PC-3 (cell line): ENCODE measurements at places on chromosomes 7 and 10. TPM values are rescaled to one million over a fixed set of nuclear protein-coding genes. Genes with fewer than 3 reads are reported as not detected.

DNA sequence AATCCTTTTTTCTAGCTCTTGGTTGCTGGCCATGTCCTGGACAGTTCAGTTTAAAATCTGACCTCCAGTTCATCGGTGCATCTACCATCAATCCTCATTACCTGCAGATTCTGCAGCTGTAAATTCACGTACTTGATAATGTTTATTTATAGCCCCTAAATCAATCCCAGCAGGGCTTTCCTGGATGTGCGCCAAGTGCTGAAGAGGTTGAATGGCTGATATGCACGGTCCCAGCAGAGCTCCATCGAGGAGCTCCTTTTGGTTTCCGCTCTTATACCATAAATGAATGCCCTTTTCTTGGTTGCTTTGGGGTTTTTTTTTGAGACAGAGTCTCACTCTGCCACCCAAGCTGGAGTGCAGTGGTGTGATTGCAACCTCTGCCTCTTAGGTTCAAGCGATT lies 91.2 kb upstream of the CCZ1B start:
- H3K27me3 ChIP-seq: no peaks in the 10 kb centered on the region
- no peaks in the 10 kb centered on the region for H3K36me3 ChIP-seq
- no peak overlapping the region for H3K27ac ChIP-seq
- H3K4me3 ChIP-seq: no peak overlapping the region

C10orf90 gene
- 0.18 and 2.0 TPM in 2 replicates for total RNA-seq

GRCh38 chr10:74153123-74153522 lies 2.1 kb downstream of the ADK start:
- H3K27ac ChIP-seq: no peak overlapping the region
- peak overlapping the region; percentile 69 for H3K4me3 ChIP-seq
- peaks cover 27% of the 10 kb centered on the region for H3K4me1 ChIP-seq
- DNase-seq: peak; percentile 71
- H3K36me3 ChIP-seq: no peaks in the 10 kb centered on the region

- no peaks in the 10 kb centered on the region for H3K27me3 ChIP-seq
- no peaks in the 10 kb centered on the region for H3K36me3 ChIP-seq
- H3K4me3 ChIP-seq: peak overlapping the region; percentile 39
Observed at GRCh38 chr7:20296901-20297300, 33.8 kb upstream of the ITGB8 start.

GRCh38 chr7:28132959-28133870 lies 47.4 kb downstream of the JAZF1 start:
- no peak for DNase-seq
- no peaks in the 10 kb centered on the region for H3K36me3 ChIP-seq
- H3K4me3 ChIP-seq: no peak overlapping the region
- H3K27me3 ChIP-seq: no peaks in the 10 kb centered on the region
- no peak overlapping the region for H3K27ac ChIP-seq

DNA sequence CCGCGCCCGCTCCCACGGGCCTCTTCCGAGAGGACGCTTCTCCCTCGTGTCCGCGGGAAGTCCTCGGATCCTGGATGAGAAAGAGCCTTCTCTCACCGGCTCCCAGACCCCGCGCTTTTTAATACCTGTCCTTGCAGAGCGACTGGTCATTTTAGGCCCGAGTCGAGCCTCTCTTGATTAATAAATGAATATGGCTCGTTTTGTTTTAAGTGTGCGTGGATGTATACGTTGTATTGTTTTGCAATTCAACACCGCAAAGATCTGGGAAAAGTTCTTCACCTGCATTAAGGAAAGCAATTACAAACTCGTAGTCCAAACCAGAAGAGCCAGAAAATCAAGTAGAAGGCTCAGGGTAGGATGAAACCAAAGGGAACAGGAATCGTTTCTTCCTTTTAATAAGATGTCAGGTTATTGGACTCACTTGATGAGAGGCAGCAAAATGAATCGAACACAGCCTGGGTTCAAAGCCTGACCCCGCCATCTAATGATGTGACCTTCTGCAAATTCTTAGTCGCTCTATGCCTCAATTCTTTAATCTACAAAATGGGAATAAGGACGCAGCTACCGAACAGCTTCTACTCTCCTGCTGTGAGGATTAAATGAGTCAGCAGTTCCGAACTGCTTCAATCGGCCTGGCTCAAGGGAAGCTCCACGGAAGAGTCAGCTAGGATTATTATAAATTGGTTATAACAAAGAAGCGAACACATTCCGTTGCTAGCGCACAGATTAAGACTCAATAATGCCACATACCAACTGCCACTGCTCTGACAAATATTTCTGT lies 277.8 kb upstream of the NEBL start:
- H3K27me3 ChIP-seq: no peaks in the 10 kb centered on the region

DNA sequence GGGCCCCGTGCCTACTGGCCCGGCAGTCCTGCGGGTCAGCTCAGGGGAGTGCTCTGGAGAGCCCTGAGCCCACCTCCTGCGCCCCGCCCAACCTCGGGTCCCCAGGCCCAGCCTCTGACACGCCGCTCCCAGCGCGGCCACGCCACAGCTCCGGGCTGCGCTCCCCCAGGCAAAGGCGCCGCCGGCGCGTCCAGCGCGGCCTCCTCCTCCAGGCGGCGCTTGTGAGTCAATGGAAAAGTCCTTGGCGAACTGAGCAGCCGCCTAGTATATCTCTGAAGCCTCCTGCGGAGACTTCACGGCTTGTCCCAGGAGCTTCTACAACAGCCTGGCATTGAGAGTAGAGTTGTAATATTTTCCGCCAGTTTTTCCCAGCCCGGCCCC lies 29.5 kb upstream of the BMS1 start:
- H3K27me3 ChIP-seq: peaks cover 51% of the 10 kb centered on the region
- peak; percentile 89 for DNase-seq
- no peak overlapping the region for H3K27ac ChIP-seq
- H3K4me1 ChIP-seq: peaks cover 12% of the 10 kb centered on the region
- no peaks in the 10 kb centered on the region for H3K36me3 ChIP-seq

DNA sequence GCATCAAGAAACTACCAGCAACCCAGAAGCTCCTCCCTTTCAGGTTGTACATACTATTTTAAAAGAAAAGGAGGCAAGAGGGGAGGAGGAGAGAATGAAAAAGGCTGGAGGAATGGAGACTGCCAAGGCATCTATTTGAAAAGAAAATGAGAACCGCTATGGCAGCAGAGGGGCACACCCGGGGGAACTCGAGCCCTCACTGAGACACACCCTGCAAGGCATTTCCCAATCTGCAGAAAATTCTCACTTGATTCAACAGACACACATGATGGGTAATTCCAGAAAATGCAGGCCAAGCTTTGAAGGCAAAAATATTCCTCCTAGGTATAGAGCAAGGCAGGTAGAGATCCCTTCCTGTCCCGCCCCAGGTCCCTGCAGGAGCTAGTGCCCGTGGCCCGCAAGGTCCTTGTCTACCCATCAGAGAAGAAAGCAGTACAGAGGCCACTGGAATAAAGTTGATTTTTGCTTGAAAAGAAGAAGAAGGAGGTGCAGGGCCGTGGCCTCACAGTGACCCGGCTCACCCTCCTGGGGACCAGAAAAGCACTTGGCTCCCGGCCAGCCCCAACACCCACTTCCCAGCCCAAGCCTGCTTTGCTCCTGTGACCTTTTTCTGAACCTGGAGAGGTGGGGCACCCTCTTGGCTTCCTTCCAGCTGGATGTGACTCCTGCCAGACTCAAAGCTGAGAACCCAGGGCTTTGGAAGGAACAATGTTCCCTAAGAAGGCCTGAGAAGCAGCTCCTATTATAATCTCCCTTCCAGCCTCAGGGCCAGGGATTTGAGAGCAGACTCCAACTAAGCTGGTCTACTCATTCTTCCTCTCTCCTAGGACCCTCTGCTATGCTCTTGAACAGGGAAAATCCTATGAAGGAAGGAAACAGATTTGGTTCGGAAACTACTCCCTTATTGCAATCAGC lies 6.2 kb upstream of the PIK3CG start:
- H3K27me3 ChIP-seq: peaks cover 17% of the 10 kb centered on the region; the same call in 1 of the 2 replicates
- H3K36me3 ChIP-seq: no peaks in the 10 kb centered on the region
- no peak overlapping the region for H3K27ac ChIP-seq
- H3K4me1 ChIP-seq: no peaks in the 10 kb centered on the region
- no peak overlapping the region for H3K4me3 ChIP-seq

MMD2 gene
- total RNA-seq: not detected in 2 replicates

- H3K27me3 ChIP-seq: no peaks in the 10 kb centered on the region
- peaks cover 21% of the 10 kb centered on the region for H3K4me1 ChIP-seq
- H3K27ac ChIP-seq: no peak overlapping the region
Observed at GRCh38 chr7:30567081-30567480, 27.6 kb upstream of the GARS1 start.

C10orf71 gene
- total RNA-seq: not detected in 2 replicates

DNA sequence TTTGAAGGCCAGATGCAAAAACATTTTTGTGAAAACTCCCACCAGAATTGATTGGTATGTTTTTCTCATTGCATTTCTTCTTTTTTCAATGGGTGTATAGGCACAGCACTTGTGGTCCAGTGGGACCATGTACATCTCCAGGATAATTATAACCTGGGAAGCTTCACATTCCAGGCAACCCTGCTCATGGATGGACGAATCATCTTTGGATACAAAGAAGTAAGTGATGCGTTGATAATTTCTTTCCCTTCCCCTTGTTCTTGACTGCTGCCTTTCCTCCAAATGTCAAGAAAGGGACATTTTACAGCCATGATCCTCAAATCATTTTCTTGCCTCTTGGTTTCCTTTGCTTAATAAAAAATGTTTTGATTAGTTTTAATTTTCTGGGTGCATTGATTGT lies 331.5 kb downstream of the PLXDC2 start:
- H3K27ac ChIP-seq: no peak overlapping the region
- DNase-seq: no peak
- H3K4me3 ChIP-seq: no peak overlapping the region
- no peaks in the 10 kb centered on the region for H3K36me3 ChIP-seq
- no peaks in the 10 kb centered on the region for H3K27me3 ChIP-seq
